NCI-H446 (cell line): ENCODE measurements at places on chromosomes 16 and 17.

- no peak for DNase-seq
These were observed 170.0 kb downstream of the AHSP start for GRCh38 chr16:31697744-31698125.

DNA sequence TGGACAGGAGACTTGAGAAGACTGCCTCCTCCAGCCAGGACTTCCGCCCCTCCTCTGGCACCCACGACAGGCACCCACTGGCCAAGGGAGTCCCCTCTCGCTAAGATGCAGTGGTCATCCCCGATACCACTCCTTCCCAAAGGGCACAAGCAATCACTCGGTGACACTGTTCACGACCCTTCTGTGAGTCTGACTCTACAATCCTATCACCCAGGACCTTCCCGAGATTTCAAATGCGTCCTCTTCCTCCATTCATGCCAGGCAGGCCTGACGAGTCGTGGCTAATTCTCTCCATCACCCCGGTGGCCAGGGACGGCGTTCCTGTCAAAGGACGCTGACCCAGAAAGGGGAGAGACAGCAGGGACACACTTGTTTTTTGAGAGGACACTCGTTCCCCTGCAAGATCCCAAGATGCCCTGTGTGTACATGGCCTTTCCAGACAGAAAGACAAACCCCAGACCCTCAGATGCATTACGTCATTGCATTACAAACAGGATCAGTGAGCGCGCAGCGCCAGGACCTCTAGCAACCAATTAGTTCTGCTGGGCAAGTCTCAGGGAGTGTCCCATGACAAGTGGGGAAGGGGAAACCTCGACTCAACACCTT, 12.2 kb downstream of the FBXO31 start:
- no peak for DNase-seq

GRCh38 chr17:72336026-72336803, 215.4 kb downstream of the SOX9 start:
- no peak for DNase-seq

- DNase-seq = no peak
These were observed 410.7 kb upstream of the GOT2 start for GRCh38 chr16:59144841-59145240.

DNA sequence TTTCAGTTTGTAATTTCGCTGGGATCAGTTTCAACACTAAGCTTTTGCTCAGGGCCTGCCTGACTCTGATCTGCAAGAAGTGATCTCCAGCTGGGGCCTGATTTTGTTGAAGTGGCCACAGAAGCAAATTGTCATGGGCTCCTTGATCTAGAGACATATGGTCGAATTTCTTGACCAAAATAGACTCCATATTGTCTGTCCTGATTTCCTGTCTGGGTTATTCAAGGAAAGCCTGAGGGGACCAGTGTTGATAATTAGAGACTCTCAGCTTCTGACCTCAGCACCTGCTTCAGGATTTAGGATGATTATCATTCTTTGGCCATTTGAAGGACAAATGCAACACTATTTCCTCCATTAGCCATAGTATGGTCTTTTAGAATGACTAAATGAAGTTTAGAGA, 48.9 kb upstream of the MSI2 start:
- DNase-seq = no peak

GRCh38 chr16:22732400-22732799, 81.6 kb upstream of the HS3ST2 start:
- no peak for DNase-seq

GRCh38 chr16:23690771-23691482, 12.2 kb downstream of the PLK1 start:
- no peak for DNase-seq

- no peak for DNase-seq
These were observed 99.5 kb downstream of the SYCE1L start for GRCh38 chr16:77298418-77299360.

GRCh38 chr17:47808830-47809480, 12.6 kb downstream of the OSBPL7 start:
- DNase-seq = no peak

- DNase-seq = no peak
These were observed 22.9 kb downstream of the UBN1 start for GRCh38 chr16:4870138-4870671.

DNA sequence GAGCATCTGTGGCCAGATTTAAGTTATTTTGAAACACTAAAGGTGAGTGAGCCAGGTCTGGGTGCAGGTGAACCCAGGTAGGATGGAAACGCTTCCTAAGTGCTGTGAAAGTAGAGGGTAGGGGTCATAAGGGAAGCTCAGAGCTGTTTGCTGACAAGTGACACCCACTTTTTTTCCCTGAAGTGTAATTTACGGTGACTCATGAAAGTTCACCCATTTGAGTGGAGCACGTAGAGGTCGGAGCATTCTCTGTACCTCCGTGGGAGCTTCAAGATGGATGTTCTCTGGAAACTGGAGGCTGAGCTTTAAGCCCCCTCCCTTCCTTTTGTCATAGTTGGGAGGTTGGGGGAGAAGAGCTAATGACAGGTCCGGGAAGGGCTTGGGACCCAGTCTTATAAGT, 44.3 kb downstream of the MPRIP start:
- DNase-seq = no peak

- no peak for DNase-seq
These were observed 43.1 kb upstream of the HS3ST2 start for GRCh38 chr16:22770866-22771265.

GRCh38 chr17:21177401-21177800, 36.6 kb downstream of the TMEM11 start:
- no peak for DNase-seq
